AML-193 (cell line): ENCODE measurements at places on chromosomes 2 and 18.

DNA sequence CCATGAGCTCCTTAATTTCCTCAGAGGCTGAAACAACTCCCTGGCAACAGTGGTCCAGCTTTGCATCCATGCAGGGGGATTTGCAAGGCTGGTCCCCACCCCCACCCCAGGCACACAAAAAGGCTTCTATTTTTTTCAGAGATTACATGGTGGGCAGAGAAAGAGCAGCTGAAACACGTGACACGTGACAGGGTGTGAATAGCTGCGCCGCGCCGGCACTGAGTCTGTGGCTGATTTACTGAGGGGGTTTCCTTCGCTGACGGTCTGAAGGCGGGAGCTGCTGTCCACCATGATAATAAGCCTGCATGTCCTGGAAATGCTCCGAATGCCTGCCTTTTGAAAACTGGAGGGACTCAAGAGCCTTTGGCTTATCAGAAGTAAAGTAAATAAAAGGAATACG is 50.7 kb upstream of the APCDD1 start:
- no peak for DNase-seq

DNA sequence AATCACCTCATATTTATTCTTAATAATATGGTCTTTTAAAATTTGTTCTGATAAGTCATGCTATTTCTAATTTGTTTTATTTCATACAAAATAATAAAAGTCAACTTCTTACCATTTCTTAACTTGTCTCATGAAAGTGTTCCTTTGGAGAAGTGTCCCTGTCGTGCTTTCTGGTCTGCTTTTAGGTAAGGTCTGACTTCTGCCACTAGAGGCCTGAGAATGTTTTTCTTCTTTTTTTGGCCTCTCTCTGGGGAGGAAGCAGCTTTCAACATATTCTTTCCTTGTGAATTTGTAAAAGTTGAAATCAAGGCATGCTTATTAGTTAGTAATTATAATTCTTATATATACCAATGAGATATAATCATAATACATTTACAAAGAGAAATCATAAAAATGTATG is 39.4 kb downstream of the MAP2 start:
- DNase-seq: peak; percentile 6

DNA sequence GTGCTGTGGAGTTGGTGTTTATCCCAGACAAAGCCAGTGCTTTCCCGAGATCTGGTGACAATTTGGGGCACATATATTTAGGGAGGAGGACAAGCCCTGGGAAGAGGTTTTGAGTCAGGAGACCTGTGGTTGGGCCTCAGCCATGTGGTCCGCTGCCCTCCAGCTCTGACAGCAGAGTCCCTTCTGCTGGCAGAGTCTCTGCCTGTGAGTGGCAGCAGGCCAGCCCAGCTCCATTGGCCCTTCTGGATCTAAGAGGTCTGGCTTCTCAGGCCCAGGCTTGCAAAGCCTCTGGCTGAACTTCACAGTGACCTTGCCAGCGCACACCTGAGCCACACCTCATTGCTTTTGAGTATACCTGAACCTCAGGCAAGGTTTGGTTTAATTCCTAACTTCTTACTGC is 115.3 kb downstream of the BCL2L11 start:
- no peak for DNase-seq

DNA sequence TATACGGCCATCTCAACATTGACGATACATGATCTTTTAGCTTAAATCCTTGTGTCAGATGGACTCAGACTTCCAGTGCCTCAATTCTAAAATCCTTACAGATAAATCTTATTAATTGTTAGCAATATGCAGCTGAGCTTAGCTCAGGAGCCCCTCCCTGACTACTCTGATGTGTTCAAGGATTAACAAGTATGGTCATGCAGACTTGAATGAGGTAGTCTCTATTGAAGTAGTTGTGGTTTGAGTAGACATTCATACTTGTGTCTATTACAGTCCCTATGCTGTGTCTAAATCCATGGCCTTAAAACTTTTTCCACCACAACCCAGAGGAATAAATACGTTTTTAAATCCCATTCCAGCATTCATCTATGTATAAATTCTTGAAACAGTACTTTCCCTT is 119.5 kb downstream of the NUP35 start:
- DNase-seq: no peak

GRCh38 chr2:215970425-215970824 is 42.9 kb downstream of the MREG start:
- no peak for DNase-seq

DNA sequence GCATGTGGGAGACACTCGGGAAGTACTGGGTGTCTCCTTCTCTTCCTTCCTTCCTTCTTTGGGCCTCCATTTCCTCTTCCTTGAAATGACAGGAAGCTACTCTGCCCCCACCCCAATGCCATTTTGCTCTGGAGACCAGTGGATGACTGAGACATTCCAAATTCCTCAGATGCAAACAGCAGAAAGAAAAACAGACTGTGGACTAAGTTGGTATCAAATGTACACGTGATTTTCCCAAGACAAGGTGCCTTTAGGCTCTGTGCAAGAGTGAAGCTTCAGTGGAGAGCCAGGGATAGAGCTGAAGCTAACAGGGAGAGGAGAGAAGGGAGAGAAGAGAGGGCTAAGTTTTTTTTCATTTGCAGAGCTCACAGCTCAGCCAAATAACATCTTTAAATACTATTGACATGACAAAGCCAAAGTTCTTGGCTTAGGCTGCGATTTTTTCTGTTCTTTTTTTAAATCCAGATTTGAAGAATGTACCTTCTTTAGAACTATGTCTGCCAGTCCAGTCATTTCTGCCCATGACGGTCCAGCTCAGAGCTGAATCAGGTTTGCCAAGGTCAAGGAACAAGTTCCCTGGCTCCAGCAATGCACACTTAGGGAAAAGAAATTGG is 84.5 kb upstream of the LCLAT1 start:
- no peak for DNase-seq

DNA sequence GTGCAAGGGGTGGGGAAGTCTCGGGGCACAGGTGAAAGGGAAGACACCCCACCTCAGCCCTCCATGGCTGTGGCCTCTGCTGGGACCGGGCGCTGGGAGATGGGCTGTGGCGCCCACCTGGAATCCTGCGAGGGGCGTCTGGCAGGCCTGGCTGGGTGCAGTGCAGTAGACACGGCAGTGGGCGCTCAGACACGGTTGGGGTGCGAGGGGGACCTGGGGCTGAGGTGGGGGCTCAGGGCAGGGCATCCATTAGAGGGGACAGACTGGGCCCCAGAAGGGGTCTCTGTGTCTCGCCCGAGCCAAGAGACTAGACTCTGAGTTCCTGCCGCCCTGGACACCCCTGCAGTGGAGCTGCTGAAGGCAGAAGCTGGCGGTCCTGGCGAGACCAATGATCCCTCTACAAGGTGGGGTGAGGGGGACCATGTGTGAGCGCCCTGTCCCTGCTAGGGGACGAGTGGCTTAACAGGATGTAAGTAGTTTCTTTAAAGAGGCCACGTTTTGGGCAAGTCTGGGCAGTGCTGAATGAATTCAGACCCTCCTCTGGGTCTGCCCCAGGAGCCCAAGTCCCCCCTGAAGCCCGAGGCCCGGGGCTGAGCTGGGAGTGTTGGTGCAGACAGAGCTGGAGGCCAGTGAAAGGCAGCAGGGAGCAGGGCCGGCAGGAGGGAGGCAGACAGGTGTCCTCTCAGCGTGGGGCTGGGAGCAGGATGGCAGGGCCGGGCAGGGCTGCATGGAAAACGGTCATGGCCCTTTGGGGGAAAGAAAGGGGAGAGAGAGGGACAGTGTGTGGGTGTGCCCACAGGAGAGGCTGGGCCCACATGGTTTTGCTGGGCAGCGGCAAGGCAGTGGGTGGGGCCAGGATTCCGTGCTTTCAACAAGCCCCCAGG is 57.2 kb downstream of the HS6ST1 start:
- no peak for DNase-seq

GRCh38 chr18:41992066-41992465 is 37.0 kb downstream of the PIK3C3 start:
- DNase-seq: no peak

GRCh38 chr2:219687882-219688559 is 60.6 kb downstream of the SLC4A3 start:
- DNase-seq: no peak

DNA sequence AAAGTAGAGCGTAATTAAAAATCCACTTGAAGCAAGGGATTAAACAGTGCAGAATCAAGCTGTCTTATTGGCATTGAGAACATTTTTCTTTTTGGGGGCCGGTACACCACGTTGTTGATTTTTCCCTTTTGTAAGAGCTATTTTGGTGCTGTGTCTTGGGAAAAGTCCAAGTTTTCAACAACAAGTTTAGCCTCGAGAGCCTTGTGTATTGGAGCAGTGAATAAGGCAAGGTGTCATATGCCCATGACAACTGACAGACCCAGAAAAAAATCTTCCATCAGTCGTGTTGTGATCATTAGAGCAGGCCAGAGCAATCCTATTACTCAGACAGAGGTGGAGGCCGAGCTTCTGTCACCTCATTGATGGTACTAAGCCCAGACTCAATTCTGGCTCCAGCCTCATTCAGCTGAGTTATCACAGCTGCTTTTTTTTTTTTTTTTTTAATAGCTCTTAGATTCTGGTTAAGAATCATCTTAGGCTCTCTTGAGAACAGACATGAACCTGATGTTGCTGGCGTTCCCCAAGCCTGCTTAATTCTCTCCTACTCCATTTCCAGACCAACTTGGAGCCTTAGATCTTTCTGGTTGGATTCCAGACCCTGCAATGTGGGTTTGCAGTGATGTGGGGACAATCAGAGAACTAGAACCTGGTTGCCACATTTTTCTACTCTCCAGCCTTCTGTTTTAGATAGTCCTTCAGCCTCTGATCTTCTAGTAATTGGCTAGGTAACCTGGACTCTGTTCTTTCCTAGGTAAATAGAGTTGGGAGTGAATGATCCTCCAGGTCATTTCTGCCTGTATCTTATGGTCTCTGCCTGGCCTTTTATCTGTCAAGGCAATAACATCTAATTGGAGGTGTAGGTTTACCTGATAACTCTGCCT is 43.1 kb downstream of the MOGAT1 start:
- no peak for DNase-seq

DNA sequence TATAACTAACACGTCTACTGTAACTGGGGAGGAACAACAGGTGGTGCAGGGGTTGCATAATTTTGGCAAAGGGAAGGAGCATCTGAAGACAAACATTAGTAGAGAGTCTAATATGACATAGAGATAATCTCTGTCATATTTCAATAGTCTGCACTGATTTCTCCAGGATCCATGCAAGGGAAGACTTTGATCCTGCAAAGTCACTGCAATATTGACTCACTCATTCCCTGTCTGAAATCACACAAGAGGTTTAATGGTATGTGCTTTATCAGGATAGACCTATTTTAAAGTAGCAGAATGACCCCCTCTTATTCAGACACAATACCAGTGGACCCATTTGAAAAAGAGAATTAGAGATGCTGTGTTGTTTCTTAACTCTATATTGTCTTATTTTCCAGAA is 98.7 kb upstream of the CAVIN2 start:
- DNase-seq: no peak

DNA sequence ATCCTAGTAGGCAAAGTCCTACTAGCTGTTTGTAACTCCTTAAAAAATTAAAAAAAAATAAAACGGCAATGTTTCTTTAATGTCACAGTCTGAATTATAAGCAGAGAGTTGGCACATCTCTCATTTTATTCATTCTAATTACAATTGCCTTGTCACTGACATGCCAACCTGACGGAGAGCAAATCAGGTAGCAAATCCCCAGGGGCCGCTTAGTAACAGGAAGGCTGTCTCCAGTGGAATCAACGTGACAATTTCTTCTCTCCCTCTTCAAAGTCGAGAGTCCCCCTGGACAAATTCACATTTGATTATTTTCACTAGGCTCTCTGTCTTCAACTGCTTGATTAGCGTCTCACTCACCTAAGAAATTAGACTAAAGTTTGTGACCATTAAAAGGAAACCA is 1598.9 kb upstream of the PIK3C3 start:
- DNase-seq: no peak

DNA sequence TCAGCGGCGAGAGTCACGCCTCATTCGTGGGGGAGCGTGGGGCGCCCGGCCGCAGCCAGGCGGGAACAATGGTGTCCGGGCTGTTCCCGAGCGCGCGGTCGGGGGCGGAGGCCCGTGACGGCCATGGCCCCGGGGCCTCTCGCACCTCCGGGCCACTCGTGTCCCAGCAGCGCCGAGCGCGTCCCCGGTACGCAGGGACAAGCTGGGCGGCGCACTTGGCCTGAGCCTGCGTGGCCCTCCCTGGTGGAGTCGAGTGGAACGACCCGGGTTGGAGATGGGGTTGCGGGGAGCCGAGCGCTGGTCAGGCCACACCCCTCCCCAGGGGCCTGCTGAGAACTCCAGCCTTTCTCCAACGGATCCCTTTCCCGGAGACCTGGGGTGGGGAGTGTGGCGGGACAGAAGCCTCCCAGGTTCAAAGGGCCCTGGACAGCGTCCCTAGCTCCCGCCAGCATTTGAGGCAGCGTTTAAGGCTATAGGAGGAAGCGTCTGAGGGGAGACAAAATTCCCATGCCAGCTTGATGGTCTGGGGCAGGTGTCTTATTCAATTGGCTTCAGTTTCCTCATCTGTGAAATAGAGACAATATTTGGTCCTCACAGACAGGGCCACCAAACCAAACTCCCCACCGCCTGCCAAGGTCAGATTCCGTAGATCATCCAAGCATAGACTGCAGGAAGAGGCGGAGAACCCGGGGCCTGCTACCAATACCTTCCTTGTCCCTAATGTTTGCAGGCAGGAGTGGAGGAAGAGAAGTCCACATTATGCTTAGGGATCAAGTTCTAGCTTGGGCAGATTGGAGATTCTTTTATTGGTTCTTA is 553 bp downstream of the CNDP2 start:
- DNase-seq: peak; percentile 23

DNA sequence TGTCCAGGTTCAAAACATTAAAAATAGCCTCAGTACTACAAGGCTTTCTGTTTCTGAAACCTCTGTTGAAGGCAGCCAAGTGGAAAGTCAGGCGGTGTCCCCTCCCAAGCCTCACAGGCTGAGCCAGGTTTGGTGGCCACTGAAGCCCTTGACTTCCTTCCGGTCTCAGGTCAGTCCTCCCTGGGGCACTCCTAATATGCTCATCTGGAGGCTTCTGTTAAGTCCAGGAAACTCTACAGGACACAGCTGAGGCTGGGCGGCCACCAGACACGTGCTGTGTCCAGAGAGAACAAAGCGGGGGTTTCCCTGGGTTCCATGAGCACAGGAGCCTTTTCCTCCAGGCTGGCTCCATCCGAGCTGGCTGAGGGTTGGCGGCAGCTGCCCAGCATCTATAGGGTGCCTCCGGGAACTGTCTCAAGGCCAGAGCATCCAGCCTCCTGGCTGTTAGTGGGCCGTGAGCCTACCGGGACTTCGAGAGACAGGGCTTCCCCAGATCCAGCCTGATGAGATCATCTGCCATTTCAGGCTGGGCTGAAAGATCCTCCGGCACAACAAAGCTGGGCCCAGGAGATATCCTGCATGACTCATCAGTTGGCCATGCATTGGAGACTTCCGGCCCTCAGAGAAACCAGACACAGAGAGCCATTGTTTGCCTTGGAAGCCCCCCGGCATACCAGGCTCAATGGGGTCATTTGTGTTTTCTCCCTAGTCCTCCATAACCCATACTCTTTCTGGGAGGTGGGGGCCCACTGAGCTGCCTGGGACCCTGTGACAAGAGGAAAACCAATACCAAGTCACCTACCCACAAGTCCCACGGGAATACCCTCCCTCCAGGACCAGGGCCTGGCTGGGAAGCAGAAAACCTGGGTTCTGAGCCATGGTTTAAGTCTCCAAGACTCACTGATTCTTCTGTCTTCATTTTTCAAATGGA is 71.7 kb downstream of the HS1BP3 start:
- DNase-seq: no peak
